ENCODE measurements at places on chromosomes 2 and 18.

DNA sequence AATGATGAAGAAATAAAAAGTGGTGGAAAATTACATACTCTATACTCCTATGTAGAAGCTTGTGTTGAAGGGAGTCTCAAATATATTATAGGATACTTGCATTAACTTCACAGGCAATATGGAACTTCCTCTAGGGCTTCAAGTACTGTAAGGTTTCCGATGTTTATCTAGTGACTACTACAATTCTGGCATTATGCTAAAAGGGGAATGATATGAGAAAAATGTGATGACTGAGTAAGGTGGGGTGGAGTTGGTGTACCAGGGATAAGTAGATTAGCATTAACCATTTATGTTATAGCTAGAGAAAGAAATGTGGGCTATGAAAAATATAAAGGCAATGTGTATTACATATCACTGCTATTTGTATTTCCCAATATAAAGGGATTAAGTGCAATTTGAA, 229.5 kb downstream of the DCC start:
- peak; percentile 53 for DNase-seq

- peak; percentile 30 for DNase-seq
These were observed 101.7 kb downstream of the SOCS6 start for GRCh38 chr18:70390371-70391090.

DNA sequence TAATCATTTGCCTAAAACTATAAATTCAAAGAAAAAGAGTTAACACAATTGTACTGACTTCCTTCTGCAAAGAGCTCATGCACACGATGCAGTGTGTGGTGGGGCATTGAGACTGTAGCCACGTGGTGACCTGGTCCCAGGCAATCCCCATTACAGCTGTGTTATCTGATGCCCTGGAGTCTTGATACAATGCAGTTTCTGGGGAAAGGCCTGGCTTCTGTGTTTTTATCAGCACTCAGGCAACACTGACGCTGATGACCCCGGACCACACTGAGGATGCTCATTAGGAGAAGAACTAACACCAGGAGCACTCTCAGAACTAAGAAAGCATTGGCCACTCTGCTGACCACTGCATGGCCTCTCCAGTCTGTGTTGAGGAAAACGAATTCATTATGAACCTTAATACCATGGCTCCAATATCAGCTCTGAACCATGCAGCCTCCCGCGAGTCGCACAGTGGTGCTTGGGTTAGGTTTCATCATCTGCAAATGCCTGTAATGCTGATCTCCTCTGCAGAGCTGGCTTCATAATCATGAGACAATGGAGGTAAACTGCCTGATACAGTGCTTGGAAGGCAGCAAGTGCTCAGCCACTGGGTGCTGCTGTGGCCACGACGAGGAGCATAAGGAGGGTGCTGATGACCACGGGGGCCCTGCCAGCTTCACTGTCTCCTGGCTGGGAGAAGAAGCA, 218.5 kb downstream of the MYT1L start:
- no peak for DNase-seq

DNA sequence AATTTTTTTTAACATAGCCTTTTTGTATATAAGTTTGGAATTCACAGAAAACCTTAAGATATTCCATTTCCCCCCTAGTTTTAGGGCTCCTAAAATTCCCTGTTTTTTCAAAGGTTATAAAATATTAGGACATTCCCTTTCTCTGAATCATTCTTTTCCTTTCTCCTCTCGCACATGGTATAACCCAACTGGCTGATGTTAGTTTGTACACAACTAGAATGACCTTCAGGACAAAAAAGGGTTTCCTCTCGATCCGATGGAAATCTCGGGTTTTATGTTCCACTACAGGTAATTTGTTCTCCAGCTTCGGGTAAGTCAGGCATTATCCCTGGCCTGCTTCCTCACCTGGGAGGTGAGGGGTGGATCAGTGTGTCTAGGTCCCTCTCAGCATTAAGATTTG, 215.1 kb downstream of the LDLRAD4 start:
- DNase-seq, result no peak

DNA sequence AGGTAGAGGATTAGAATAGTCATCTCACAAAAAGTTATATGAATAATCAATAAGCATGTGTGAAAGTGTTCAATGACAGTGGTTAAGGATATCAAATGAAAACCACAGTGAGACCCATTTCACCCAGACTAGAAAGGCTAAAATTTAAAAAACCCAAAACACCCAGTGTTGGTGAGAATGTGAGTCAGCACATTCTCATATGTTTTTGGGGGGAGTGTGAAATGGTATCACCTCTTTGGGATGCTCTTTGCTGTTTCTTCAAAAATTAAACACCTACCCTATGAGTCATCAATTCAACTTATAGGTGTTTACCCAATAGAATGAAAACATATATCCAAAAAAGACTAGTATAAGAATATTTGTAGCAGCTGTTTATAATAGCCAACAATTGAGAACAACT, 69.8 kb downstream of the MAP3K20 start:
- DNase-seq, result no peak

GRCh38 chr2:127342101-127342500, 45.7 kb downstream of the MAP3K2 start:
- DNase-seq, result no peak

DNA sequence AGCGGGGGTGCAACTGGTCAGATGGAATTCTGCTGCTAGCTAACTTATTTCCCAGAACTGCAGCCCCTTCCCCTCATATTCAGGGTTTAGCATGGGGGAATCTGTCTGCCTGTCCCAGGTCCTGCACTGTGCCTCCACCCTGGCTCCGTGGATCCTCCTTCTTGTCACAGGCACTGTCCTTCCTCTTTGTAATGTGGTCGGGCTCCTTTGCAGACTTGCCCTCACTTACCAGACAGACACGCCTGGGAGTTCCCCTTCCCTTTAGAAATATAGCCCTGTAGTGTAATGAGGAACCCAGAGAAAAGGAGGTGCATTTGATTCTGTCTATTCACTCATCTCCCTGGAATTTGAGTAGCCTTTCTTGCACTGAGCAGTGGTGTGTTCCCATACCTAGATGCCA, 108.7 kb downstream of the TRIM43 start:
- DNase-seq, result no peak

- DNase-seq, result no peak
These were observed 26.6 kb downstream of the SERTAD2 start for GRCh38 chr2:64626963-64627760.

- no peak for DNase-seq
These were observed 82.9 kb downstream of the DNAH7 start for GRCh38 chr2:195985741-195986140.

DNA sequence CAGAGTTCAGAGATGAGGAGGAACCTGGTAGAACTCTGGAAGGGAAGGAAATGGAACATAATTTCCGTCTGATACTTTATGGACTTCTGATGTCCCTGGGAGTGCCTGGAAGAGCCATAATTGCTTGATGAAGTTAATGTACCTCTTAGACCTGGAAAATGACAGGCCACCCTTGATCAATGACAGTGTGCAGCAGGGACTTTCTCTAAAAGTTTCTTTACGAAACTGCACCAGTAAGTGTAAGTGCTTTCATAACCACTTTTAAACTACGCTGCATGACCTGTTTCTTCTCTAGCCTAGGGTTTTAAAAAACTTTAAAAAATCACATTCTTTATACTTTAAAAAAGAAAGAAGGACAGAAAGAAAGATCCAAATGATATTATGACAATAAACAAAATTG, 164.5 kb downstream of the LPIN1 start:
- DNase-seq, result no peak

GRCh38 chr2:216034065-216034464, 20.7 kb upstream of the MREG start:
- DNase-seq, result peak; percentile 74

DNA sequence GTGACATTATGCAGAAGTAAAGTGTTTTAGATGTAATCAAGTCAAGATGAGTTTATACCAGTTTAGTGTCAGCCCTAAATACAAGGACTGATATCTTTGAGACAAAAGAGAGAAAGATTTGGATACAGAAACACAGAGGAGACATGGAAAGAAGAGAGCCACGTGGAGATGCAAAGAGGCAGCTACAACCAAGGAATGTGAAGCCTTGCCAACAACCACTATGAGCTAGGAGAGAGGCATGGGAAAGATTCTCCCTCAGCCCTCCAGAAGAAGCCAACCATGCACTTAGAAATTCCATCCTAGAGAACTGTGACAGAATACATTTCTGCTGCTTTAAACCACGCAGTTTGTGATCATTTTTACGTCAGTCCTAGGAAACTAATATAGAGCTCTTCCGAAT, 217.2 kb downstream of the DOK6 start:
- DNase-seq, result peak; percentile 86

GRCh38 chr18:52888014-52888413, 548.0 kb downstream of the DCC start:
- no peak for DNase-seq

- no peak for DNase-seq
These were observed 142.5 kb upstream of the L3MBTL4 start for GRCh38 chr18:6557057-6557769.

GRCh38 chr2:144579556-144579955, 59.6 kb upstream of the ZEB2 start:
- DNase-seq, result no peak

GRCh38 chr2:96800061-96801004, 15.7 kb upstream of the CNNM3 start:
- no peak for DNase-seq

- peak; percentile 88 for DNase-seq
These were observed 8.3 kb downstream of the SLC4A5 start for GRCh38 chr2:74334931-74335333.

GRCh38 chr2:236177967-236178889, 10.0 kb upstream of the GBX2 start:
- DNase-seq, result peak; percentile 87

DNA sequence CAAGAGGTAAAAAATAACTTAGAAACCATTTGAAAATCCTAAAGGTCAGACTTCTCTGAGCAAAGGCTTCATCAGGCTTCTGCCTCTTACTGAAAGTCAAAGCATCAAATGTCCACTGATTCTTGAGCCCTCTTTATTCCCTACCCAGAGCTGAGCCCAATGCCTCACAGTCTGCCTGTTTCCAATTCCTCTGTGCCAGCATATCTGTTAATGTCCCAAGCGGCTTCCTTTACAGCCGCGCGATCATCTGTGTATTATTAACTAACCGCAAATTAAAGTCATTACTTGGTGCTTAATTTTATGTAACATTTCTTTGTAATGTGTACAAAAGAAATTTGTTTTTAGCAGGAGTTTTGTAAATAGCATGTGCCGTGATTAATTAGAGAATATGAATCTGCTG, 418.8 kb upstream of the HNRNPA3 start:
- no peak for DNase-seq

GRCh38 chr2:18525852-18526251, 34.6 kb downstream of the RDH14 start:
- DNase-seq, result no peak

- DNase-seq, result peak; percentile 62
These were observed 429.2 kb downstream of the PID1 start for GRCh38 chr2:228841877-228842276.

DNA sequence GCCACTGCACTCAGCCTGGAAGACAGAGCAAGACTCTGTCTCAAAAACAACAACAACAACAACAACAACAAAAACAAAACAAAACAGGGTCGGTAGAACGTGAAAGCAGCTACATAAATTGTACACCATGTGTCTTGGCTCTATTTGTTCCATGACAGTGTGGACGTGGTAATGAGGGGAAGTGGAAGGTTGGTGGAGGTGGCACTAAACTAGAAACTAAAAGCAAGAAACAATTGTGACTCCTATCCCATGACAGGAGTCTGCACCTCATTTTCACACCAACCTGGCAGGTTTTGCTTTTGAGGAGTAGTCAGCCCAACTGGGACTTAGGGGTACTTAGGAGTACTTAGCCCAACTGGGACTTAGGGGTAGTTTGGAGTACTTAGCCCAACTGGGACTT, 62.5 kb upstream of the MRPS9 start:
- DNase-seq, result no peak

GRCh38 chr2:176822060-176822459, 390.5 kb upstream of the HNRNPA3 start:
- DNase-seq, result no peak

GRCh38 chr2:46188041-46188716, 109.0 kb upstream of the EPAS1 start:
- no peak for DNase-seq

DNA sequence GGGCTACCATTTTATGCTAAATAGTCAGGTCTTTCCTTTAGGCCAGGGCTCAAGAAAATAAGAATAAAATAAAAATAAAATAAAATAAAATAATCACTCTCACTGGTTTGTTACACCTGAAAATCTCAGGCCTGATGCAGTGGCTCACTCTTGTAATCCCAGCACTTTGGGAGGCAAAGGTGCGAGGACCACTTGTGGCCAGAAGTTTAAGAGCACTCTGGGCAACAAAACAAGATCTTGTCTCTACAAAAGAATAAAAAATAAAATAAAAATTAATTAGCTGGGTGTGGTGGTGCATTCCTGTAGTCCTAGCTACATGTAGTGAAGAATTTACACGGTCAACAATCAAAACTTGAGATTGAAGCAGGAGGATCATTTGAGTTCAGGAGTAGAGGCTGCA, 159.4 kb downstream of the NRXN1 start:
- no peak for DNase-seq

DNA sequence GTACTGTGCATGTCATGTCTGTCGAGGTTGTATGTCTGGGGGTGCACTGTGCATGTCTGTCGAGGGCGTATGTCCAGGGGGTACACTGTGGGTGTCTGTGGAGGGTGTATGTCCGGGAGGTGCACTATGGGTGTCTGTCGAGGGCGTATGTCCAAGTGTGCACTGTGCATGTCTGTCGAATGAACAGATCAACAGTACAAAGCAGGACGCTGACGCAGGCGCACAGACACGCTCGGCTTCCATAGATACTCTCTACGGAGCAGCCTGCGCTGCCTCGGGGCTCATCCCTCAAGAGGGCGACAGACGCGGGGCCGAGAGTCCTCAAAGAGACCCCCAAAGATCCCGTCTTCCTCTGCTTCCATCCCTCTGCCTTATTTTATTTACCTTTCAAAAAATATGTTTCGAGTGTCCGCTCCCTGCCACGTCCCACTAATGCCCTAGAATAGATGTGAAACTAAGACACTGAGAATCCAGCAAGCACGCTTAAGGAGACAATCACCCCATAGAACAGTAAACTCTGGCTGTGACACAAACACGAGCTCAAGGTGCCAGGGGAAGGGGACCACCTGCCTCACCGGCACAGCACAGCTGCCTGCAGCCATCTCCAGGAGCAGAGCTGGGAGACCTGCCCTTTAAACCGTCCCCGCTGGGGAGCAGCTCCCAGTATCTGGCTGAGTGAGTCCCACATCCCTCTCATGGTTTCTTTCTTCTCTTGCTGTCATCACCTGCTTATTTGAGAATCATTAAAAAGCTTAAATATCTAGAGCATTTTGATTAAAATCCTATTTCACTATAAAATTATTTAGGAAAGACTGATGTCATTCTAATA, 250.5 kb upstream of the MYT1L start:
- no peak for DNase-seq

DNA sequence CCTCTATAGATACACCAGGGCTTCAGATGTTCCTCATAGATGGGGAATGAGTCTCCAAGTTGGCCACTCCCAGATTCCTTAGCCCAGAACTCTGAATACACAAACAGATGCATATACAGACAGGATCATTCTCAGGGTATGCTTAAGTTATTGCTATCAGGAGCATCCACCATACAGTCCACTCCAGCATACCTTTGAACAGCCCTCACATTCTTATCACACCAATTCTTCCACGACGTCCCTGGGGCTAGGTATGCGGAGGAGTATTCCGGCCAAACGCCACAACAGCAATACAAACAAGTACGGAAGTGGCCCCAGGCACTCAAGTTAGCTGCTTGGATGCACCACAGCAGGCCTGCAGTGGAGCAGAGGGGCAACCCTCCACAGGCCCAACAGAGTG, 312.5 kb upstream of the CHAC2 start:
- no peak for DNase-seq

GRCh38 chr2:128374711-128375413, 56.2 kb upstream of the HS6ST1 start:
- DNase-seq, result no peak

Data from adipocyte (in vitro differentiated cells).